ENCODE measurements at places on chromosomes 16 and 17.

DNA sequence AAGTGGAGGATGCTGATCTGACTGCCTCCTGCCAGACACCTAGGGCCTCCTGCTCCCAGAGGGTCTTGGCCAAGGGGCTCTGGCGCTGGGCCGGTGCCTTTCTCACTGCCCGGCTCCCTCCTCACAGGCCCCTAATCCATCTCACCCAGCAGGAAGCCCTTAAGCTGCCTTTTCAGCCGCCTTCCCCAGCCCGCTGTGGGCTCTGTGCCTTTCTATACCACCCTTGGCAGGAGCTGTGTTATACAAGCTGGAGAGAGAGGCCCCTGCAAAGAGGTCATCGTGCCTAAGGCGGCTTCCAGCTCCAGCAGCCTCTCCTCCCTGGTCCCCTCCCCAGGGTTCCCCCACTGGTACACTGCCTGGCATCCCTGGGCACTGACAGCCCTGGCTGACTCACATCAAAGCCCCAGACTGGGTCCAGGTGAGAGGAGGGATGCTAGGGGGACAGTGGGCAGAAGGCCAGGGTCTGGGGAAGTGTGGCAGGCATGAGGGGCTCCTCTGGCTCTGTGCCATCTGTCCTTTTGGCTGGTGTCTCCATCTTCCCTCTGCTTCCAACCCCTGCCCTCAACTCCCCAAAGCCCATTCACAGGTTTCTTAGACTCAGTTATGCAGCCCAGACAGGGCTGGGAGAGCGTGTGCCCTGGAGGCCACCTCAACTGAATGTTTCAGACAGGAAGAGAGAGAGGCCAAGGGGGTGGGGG is 15.3 kb upstream of the FZD2 start:
- no peak for DNase-seq

- no peak for DNase-seq
These were observed 48.1 kb upstream of the GOSR1 start for GRCh38 chr17:30429155-30429554.

- DNase-seq, result peak; percentile 21
These were observed 32.1 kb downstream of the DGKE start for GRCh38 chr17:56866076-56866475.

DNA sequence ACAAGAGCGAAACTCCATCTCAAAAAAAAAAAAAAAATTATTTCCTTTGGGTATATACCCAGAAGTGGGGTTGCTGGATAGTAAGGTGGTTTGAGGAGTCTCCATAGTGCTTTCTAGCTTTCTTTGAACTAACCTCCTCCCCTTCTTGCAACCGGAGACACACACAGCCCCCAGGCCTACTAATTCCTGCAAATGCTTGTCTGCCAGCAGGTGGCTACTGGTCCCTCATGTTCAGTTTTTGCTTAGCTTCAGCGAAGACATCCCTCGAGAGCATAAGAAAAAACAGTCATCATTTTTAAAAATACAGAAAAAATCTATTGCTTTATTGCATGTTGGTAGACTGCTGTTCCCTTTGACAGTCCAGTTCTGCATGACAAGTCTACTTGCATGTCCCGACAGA is 439.0 kb downstream of the UTP18 start:
- no peak for DNase-seq

DNA sequence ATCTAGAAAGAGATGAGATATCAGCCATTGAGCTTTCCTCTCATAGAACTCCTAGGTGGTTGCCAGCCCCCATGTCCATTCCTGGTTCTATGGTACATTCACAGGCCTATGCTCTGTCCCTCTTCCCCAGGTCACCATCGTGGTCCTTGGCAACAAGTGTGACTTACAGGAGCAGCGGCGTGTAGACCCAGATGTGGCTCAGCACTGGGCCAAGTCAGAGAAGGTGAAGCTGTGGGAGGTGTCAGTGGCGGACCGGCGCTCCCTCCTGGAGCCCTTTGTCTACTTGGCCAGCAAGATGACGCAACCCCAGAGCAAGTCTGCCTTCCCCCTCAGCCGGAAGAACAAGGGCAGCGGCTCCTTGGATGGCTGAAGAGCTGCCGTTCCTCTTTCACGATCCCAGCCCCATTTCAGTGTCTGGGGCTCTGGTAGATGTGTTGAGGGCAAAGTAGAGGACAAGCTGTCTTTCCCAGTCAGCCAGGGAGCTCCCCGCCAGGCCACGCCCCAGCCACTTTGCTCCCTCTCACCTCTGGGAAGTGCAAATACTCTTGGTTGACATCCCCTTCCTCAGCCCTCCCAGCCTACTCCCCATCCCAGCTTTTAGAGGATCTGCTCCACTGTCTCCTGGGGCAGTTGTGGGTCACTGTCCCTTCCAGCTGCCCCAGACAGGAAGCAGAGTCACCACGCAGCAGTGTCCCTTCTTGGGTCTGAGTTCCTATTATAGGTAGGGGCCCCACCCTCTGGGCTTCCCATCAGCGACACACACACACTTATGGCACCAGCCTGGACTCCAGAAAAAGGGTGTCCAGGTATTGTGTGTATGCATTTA is 3.8 kb downstream of the NKIRAS2 start:
- DNase-seq, result no peak

DNA sequence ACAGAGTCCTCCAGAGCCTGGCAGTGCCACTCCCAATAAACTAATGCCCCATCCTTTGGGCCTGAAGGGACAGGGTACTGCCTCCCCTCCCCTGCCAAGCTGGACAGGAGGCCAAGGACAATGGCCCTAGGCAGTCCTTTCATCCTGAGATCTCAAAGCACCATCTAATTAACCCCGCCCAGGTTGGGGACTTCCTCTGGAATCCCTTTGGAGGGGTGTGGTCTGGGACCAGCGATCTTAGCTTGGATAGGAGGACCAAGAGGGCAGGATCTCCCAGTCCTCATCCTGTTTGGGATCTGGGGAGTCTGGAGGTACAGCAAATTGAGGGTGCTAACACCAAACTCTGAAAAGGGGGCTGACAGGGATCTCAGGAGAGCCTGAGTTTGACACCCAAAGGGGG is 18.2 kb upstream of the SP6 start:
- no peak for DNase-seq

GRCh38 chr17:44334315-44334714 is 9.7 kb upstream of the SLC25A39 start:
- no peak for DNase-seq

DNA sequence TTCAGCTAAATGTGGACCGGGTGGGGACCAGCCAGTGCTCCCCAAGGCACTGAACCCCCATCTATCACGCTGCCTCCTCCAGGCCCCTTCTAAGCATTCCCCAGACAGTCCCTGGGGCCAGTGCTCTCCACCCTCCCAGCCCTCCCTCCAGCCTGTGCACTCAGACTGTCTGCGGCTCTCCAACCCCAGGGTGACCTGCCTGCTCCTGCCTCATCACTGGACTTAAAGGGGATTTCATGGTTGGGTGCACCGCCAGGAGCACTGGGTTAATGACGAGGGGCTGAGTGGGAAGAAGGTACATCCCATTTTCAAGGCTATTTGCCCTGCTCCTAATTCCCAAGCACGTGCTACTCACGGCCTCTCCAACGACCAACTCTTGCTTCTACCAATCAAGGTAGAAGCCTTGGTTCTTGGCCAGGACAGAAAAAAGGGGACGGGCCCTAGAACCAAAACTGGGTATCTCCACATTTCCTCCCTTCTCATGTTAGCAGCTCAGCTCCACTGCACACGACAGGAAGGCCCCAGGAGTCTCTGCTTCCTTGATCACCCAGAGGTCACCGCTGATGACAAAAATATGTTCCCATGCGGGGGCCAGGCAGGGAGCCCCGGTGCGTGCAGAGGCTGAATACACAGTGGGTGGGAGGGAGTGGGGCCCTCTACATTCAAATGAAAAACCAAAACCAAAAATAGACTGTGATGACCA is 3.5 kb upstream of the ABR start:
- DNase-seq, result peak; percentile 67

DNA sequence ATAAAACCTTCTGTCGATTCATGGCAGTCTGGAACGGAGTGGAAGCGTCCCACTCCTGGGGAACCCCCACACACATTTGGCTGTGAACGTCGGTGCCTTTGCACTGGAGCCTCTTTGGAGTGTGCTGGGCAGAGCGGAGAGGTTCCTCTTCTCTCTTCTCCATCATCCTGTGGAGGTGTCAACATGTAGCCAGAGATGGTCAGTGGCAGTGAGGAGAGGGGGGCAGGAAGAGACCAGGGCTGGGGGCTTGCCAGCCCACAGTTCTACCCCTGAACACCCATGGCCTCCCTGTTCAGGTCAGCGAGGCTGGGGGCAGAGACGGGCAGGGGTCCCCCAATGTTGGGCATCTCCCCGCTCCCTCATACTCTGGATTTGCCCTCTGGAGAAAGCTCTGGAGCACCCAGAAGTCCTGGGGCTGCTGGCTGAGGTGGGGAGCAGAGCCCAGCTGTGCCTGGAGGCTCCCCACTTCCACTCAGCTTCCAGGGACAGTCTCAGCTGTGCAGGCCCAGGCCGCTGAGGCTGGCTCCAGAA is 223.7 kb downstream of the SEC14L1 start:
- DNase-seq, result no peak

DNA sequence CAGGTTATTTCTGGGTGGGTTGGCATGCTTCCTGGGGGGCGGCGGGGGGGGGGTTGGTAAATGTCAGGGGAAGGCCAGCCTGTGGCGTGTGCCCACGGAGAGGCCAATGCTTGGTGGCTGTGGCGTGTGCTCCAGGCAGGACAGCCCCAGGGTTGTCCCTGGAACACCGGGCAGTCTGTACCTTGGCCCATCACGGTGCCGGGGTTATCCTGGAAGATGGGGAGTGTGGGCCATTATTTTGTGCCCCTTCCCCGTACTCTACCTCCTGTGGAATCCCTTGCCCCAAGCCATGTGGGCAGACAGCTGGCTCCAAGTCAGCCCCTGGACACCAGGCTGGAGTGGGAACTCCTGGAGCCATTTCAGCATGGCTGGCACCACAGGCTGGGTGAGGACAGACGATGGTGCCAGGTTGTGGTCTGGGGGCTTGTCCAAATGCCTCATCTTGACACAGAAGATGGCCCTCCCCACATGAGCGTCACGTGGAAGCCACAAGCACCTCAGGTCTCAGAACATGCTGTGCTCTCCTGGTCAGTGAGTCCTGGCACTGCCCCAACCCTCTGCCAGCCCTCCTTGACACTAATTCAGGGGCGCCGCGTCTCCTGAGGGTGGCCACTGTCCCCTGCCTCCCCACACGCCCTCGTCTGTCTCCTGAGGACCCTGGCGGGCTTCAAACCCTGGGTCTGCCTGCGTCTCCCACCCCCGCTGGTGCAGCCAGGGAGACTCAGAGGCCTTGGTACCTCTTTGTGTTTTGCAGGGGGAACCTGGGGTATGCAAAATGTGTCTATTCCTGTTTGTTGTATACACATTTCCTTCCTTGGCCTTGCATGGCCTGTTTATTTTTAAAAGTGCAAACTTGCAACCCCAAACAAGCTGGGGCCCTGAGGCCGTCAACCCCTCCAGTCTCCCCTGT is 4.3 kb downstream of the SLC16A3 start:
- DNase-seq, result peak; percentile 61

GRCh38 chr17:44216173-44216572 is 3.3 kb downstream of the UBTF start:
- peak; percentile 81 for DNase-seq

- DNase-seq, result peak; percentile 90
These were observed 1.0 kb downstream of the EIF1 start for GRCh38 chr17:41689497-41690299.

GRCh38 chr17:72030067-72030899 is 90.5 kb upstream of the SOX9 start:
- peak; percentile 67 for DNase-seq

DNA sequence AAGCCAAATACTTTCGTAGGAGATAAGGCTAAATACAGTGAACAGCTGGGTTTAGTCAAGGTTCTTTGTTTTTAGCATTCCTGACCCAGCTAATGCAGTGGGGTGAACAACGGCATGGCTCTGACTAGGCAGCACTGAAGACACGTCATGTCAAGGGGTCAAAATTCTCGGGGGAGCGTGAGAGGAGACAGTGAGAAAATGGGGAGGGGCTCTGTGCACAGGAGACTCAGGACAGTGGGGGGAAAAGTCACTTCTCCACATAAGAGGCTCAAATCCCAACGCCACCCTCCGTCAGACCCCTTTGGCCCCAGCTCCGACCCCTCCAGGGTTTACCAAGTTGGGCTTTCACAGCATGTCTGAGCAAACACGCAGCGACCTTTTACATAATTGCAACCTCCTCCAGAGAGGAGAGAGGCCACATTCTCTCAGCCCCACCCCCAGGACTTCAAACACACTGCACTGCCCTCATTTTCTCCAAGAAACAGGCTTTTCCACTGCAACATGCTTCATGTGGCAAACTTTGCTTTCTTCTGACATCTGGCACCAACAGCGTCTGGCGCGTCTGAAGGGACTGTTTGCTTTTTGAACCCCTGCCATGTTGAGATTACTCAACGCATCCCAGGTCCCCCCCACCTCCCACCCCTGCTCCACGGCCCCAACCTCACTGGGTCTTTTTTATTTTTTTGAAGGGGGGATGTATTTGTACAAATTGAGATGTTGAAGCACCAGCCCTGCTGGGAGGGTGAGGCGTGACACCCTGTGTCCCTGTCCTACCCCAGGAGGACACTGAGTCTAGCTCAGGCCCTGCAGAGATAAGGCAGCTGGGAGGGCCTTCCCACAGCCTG is 30.0 kb downstream of the AXIN2 start:
- DNase-seq, result no peak

GRCh38 chr17:15384142-15384787 is 42.9 kb upstream of the TEKT3 start:
- no peak for DNase-seq

DNA sequence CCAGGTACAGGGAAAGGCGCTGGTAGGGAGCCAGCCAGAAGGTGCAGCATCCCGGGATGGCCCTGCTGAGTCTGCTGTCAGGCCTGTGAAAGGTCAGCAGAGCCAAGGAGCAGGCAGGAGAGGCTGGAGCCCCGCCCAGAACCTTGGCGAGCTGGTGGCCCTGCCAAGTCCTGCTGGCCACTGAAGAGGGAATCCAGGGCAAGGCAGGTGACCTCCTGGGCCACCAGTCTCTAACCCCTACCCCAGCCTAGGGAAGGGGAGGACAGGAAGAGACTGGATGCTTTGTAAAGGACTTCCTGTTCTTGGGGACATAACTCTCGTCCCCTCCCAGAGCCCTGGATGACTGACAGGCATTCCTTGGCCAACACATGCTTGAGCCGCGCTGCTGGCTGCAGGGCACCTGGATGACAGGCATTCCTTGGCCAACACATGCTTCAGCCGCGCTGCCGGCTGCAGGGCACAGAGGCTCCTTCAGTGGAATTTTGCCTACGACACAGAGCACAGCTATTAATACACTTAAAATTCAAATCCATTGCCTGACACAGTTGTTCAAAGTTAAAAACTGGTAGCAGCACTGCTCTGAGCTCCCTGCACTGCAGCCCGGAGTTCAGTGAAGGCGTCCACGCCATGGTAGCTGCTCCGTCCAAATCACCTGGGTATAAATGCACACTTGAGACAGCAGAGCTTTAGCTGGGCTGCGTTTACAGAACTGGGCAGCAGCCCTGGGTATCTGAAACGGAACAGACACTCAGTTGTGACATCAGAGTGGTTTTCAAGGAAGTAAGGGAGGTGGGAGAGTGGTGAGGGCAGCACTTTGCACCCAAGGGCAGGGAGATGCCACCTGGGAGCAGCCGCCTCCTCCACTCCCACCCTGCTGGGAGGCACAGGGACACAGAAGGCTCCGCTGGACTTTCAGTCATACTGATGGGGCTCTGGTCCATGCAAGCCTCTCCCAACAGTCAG is 2.0 kb upstream of the BRICD5 start:
- DNase-seq, result no peak

Measured in activated CD4-positive, alpha-beta T cell treated with anti-CD3 and anti-CD28 coated beads, Interleukin-2, amount 10 ng/mL, durations not matched to agents 24 days and 14 days (primary cell).